ENCODE measurements at places on chromosomes 6 and 20. TPM values are rescaled to one million over a fixed set of nuclear protein-coding genes. Genes with fewer than 3 reads are reported as not detected.

- no peak for DNase-seq
Observed at GRCh38 chr6:170128811-170129681, 161.8 kb downstream of the DLL1 start.

DBNDD2 gene
- polyA plus RNA-seq: 12.8 TPM

CST3 gene
- polyA plus RNA-seq: 166 TPM

DNA sequence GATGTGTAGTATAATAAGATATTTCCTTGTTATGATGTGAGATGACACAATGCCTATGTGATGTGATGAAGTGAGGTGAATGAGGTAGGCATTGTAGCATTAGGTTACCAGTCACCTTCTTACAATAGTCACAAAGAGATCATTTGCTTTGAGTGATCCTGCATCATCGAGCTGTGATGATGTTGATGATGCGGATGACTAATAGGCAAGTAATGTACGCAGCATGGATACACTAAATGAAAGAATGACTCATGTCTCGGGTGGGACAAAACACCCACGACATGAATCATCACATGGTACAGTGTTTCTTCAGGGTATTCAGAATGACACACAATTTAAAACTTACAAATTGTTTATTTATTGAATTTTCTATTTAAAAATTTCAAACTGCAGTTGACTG, 806.3 kb upstream of the GJE1 start:
- DNase-seq: peak; percentile 94

DNA sequence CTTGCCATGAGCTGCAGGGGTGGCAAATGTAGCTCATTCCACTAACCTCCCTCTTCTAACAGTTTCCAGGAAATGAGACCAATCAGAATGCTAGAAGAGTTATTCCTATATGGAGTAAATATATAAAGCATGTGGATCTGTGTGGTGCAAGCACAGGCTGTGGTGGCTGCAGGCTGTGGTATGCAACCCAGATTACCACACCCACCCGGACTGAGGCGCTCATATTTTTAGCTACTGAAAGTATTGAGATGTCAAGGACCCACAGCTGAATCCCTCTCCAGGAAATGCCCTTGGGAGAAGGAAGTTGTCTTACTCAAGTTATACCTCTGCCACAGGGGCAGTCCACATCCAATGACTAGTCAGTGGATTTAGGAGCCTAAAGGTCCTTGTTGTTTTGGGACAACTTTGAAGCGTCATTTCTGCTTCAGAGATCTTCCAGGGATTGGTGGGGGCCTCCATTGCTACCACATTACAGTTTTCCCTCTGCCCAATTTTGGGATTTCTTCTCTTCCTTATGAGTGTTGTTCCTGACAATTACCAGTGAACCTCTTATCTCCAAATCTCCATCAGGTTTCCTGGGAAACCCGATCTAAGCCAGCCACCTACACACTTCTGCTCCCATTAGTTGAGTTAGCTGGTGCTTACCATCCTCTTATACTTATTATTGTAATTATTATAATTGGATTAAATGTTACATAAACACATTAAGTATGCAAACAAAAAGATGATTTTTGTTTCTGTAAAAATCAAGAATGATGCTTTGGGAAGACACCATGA, 12.1 kb upstream of the REPS1 start:
- no peak for DNase-seq

GRCh38 chr6:93468291-93468690, 48.9 kb upstream of the EPHA7 start:
- DNase-seq: no peak

NTSR1 gene
- polyA plus RNA-seq: 0.09 TPM

GPLD1 gene
- polyA plus RNA-seq: 0.04 TPM

NANP gene
- 6.7 TPM for polyA plus RNA-seq

TXLNB gene
- 0.88 TPM for polyA plus RNA-seq

DNA sequence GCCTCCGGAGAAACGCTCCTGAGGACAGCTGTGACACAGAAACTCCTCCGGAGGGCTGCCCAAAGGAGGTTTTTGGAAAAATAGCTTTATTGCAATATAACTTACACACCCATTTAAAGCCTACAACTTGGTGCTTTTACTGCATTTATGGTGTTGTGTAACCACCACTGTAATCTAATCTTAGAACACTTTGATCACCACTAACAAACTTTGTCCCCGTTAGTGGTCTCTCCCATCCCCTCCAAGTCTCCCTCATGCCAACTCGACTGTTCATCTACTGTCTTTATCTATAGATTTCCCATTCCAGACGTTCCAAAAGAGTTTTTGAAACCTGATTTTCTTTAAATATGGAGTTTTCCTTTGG, 62.8 kb downstream of the SYNJ2 start:
- no peak for DNase-seq

PACRG gene
- not detected for polyA plus RNA-seq

DNA sequence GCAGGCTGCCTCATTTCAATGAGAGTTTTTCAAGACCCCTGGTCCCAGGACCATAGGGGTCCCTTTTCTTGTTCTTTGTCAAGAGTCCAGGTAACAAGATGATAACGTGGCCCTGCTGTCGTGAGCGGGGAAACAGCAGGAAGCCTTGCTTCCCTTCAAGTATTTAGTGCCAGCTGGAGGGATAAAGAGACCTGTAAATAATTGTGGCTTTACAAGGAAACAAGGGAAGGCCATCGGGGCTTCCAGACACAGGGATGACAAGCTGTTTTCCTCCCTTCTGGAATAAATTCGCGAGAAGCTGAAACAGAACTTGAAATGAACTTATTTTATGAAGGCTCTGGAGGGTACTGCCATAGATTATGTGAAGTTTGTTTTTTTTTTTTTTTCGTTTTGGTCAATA, 163.2 kb downstream of the SYNDIG1 start:
- no peak for DNase-seq

- no peak for DNase-seq
Observed at GRCh38 chr6:85089255-85089654, 324.9 kb upstream of the TBX18 start.

- no peak for DNase-seq
Observed at GRCh38 chr20:35823147-35823546, 51.3 kb downstream of the PHF20 start.

- DNase-seq: no peak
Observed at GRCh38 chr20:40326784-40327183, 362.3 kb downstream of the MAFB start.

DNA sequence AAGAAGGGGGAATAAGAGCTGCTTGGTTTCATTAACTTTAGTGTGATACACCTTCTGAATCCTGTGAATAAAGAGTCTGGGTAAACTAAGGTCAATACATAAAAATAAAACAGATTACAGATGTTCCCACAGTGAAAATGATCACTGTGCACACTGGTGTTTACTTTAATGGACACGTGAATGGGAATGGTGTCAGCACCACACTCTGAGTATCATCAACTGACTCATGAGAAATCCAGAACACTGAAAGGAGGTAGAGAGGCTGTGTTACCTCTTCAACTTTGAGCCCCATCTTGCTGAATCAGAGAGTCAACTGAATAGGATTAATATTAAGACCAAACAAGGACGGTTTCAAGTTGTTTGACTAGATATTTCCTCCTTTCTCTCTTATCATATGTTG, 75.0 kb downstream of the ELOVL4 start:
- no peak for DNase-seq

DNA sequence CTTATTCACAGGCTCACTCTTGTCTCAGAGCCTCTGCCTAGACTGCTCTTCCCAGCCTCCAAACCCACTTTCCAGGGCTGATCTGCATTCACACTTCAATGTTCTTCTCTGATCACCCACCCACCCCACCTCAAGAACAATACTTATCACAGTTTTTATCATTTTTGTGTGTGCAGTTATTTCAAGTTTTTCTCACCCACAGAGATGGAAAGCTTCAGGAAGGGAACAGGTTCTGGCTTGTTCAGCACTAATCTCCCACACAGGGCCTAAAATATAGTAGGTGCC, 160.9 kb downstream of the MRPL14 start:
- DNase-seq: no peak

GRCh38 chr6:74976701-74977100, 229.2 kb downstream of the COL12A1 start:
- DNase-seq: no peak

GRCh38 chr20:4585104-4585753, 136.5 kb upstream of the PRND start:
- DNase-seq: no peak

DNA sequence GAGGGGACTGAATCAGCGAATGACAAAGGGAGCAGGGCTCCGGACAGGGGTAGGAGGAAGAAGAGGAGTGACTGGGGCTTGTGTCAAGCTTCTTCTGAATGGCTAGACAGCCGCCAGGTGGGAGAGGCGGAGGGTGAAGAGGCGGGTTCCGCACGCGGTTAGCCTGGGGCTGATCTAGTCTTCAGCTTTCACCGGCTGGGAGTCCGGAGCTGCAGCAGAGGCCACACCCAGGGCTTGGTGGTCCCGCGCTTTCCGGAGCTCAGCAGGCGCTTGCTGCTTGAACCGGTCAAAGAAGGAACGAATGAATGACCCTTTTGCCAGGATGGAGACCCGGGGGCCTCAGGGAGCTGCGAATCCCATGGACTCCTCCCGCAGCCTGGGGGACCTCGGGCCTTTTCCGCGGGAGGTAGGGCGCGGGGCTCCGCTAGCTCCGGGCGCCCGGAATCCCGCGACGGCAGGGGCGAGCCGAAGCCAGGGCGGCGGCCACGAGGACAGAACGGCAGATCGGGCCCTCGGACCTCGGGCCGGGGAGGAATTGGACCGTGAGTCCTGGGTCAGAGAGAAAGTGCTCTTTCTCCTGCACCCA, at the start of gene C6orf141:
Gene C6orf141, plus strand, starts transcription at position 177 of the 586 bp plus-strand sequence. Its CDS starts 125 bp downstream, at position 302.
- DNase-seq: no peak

GRCh38 chr6:148986608-148987007, 239.8 kb downstream of the UST start:
- no peak for DNase-seq

OPN5 gene
- not detected for polyA plus RNA-seq

GRCh38 chr20:56249244-56249955, 868 bp downstream of the MC3R start:
- DNase-seq: no peak

HLA-DRA gene
- polyA plus RNA-seq: not detected

- DNase-seq: no peak
Observed at GRCh38 chr20:891706-892080, 24.4 kb downstream of the ANGPT4 start.

DNA sequence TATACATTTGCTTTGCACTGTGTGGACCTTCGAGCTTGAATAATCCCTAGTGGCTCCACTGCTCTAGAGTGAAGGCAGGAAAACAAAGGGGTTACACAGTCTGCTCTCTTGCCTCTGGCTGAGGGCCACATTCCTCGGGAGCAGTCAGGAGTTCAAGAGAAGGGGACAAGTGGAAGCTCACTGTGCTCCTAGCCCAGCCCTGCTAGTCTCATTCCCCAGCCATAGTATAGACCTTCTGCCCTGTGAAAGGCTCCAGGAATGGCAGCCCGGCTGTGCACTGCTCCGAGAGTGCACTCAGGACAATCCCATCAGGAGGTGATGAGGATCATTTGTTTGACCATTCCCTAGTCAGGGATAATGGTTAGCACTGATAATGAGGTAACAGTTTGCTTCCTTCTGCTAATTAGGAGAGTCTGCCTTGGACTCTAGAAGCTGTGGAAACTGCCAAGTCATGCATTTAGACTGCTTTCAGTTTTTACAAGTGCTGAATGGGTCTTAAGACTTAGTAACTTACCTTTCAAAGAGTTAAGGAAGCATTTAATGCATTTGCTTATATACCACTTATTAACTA, 8.5 kb downstream of the IYD start:
- no peak for DNase-seq

GRCh38 chr6:135673501-135674309, 176.2 kb upstream of the AHI1 start:
- DNase-seq: no peak
